ENCODE measurements at places on chromosomes 13 and 19.

DNA sequence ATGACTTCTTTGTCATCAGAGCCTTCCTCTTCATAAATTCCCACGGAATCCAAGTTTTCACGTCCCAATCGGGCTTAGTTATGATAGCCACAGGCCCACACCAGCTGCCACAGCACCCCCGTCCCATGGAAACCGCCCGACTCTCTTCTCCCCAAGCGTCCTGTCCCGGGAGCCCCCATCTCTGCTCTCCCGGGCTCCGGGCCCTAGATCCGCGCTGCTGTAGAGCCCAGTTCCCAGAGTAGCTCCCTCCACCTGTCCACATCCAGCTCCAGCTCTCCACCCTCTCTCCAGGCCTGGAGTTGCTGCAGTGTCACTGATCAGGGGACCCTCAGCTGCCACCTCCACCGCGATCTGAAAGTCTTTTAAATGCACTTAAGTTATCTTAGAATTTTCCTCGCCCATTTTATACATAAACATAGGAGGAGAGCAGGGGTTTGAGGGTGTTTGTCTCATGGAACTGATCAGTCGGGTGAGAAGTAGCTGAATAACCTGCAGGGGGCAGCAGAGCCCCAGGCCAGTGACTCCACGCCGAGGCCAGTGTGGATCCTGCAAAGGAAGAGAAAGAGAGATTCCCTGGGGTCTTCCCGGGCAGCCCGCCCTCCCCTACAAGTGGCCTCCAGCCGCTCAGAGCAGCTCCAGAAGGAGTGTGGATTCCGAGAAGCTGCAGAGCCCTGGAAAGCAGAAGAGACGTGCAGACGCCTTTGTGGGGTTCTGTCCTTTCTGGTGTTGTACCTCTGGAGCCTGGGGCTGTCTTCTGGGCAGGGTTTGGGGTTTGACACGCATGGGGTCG, 1.1 kb upstream of the ZNF763 start:
- peak; percentile 50 for DNase-seq

- DNase-seq, result no peak
Observed at GRCh38 chr13:38763446-38764381, 76.8 kb downstream of the FREM2 start.

- DNase-seq, result no peak
Observed at GRCh38 chr13:85379433-85379832, 419.8 kb downstream of the SLITRK6 start.

- peak; percentile 55 for DNase-seq
Observed at GRCh38 chr19:940591-941291, 14.9 kb downstream of the ARID3A start.

DNA sequence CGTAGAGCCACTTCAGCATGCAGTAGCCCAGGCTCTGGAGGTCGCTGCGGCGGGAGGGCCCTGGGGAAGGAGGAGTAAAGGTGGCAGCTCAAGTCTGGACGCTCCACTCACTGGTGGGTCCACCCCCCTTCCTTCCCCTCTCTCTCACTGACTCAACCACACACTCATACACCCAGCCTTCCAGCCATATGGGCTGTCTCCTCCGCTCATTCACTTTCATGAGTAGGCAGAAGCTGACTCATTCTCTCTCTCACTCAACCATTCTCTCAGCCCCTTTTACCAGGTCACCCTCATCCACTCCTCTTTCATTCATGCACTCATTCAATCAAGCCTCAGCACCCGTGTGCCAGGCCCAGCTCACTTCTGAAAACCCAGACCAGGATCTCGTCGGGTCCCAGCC, 27.5 kb upstream of the SIGLEC11 start:
- no peak for DNase-seq

GRCh38 chr13:65911546-65912193, 1318.5 kb downstream of the PCDH9 start:
- no peak for DNase-seq

DNA sequence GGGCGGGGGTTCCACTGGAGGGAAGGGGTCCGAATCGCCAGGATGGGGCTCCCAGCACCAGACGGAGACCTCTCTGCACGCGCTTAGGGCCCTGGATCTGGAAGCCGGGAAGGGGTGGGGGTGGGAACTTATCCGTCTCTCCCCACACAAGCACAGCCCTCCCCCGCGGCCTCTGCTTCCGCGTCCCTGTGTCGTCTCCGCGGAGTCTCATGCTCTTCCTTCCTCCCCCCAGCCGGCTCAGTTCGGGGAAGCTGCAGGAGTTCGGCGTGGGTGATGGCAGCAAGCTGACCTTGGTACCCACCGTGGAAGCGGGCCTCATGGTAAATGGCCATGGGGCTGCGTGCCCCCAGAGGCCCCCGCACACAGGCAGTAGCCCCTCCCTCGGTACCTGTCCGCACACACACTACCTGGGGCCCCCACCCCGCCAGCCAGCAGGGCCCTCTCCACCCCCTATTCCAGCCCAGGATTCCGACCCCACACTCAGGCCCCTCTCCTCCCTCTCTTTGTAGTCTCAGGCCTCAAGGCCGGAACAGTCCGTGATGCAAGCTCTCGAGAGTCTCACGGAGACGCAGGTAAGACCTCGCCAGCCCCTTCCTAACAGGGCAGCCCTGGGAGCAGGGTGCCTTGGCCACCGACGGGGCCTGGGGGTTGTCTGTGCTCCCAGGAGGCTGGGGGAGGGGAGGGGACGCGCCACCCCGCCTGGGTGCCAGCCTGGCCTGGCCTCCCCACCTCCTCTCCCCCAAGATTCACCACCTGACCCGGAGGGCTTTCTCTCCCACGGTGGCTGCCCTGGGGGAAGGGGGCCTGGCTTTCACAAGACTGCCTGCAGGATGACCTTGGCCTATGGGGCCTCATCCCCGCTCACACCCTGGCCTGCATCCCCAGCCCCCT, 3.2 kb downstream of the MIDN start:
- DNase-seq, result peak; percentile 52

GRCh38 chr13:110815471-110816204, 99.2 kb downstream of the ANKRD10 start:
- DNase-seq, result no peak

GRCh38 chr13:111210544-111211469, 95.7 kb downstream of the ARHGEF7 start:
- no peak for DNase-seq

DNA sequence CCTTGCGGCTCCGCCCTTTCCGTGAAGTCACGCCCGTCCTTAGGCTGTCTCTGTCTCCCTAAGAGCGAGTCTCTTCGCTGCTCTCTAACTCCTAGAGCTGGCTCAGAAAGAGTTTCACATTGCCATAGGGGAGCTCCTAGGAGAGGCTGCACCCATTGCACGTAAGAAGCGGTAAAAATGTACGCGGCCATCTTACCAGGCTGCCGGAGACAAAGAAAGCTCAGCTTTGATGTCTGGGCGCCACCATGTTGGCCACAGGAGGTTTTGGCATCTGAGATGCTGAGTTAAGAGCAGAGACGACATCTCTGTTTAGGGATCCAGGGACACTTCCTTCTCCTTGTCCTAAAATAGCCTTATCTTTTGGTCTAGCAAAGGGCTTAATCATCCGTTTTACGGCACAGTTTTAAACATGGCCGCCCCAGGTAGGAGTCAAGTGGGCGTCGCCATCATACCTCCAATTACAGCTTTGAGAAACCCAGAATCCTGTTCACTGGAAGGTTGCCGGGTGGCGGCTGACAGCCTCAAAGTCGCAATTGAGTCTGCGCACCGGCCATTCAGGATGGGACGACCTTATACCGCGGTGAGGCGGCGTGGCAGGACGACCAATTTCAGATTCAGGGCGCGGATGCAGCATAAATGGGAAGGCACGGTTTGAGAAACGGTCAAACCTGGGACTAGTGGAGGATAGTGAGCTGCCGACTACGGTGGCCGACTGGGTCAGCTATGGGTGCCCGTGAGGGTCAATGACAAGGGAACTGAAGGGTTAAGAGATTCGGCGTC, at the start of gene ZNF793:
Gene ZNF793, plus strand, starts transcription at position 553 of the 780 bp plus-strand sequence. CDS start 16,501 bp downstream, outside the sequence.
- peak; percentile 69 for DNase-seq

DNA sequence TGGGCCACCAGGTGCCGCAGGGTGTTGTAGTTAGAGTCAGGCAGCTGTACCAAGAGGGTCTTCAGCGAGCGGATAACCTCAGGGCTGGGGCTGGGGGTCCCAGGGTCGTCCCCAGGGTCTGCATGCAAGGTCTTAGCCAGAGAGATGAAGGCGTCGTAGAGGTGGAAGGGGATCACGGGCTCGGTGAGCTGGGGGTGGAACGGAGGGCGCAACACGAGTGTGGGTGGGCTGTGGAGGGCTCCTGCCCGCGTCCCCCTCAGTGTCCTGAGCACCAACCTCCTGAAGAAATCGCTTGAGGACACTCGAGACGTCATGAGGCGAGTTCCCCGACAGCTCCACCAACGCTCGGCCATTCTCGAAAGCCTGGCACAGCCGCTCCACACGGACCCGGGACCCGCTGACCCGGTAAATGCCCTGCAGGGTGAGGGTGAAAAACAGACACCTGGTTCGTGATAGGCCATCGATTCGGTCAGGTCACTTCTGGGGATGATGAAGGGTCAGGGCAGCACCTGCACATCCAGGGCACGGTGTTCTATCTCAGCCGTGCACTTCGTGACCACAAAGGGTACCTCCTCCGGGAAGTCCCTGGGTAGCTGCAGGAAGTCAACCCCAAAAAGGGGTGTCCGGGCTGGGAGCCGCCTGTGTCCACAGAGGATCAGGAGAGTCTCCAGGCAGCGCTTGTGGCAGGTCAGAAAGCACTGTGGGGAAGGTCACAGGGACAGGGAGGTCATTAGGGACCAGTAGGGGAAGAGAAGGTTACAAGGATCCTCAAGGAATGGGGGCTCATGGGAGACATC, 6.7 kb upstream of the LPAR2 start:
- no peak for DNase-seq

- DNase-seq, result no peak
Observed at GRCh38 chr13:100657881-100658315, 16.7 kb downstream of the TMTC4 start.

DNA sequence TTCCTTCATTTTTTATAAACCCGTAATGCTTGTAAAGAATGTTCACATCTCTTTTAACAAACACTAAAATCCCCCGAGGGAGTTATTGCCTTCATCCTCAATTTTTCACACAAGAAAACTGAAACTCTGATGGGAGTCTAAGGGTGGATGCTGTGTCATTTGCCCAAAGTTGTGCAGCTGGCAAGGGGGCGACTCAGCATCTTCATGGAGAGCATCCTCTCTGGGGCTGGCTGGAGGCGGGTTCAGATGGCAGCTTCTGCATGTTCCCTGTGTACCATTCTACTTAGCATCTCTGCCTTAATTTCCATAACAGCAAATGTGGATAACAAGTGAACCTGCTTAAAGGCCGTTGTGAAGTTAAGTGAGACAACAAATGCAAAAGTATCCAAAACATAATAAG, 256.4 kb downstream of the IRS2 start:
- DNase-seq, result no peak

DNA sequence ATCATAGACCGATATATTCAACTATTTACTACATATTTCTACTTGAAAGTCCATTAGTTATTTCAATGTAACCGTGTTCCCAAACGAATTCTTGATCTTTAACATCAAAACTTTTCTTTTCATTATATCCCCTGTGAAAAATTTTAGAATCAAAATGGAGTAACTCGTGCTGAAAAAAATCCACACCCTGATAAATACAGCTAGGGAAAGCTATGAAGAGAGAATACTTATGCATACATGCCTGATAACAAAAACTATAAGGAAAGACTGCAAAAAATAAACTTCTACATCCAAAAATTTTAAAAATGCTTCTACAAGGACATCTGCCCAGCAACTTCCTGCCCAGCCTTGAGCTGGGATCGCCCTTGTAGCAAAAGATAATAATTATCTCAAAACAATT, 2458.3 kb upstream of the PCDH20 start:
- DNase-seq, result no peak

GRCh38 chr19:8504919-8505318, 2.5 kb upstream of the PRAM1 start:
- no peak for DNase-seq

DNA sequence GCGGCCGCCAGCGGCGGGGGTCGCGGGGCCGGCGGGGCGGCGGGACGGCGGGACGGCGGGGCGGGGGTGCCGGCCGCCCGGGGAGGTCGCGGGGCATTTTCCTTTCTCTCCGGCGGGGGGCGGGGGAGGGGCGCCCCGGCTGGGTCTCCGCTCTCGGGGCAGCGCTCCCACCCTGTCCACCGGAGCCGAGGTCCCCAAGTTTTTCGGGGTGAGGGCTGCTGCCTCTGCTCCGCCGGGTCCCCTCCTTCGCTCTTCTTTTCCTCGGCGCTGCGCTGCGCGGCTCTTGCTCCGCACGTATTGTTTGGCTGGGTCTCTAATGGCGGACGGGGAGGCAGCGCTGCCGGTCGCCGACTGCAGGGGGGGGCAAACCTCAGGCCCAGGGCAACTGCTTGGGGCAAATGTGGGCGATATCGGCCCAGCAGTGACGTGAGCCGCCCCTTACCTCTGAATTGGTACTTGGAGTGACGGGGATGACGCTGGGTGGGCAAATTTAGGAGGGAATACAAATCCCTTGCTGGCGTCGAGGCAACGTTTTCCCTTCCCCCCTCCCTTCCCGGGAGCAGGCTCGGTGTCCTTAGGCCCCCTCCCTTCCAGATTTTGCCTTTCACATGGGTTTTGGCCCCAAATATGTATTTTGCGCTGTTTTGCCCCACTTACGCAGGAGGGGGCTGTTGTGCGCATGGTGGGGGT, 759 bp downstream of the ZMYM2 start:
- DNase-seq, result peak; percentile 55

DNA sequence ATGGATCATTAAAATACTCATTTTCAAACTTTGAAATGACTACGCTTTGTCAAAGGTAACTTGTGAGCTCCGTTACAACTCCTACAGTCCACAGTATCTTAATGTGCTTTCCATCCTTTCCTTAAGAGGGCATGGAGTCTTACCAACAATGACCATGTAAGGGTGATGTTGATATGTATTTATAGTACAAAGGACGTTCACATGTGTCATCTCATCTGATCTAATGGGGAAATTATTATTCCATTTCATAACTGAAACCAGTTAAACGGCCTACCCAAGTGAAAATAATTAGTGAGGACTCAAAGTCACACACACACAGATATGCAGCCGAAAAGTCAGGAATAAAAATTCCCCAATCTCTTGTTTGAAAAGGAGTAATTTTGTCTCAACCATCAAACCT, 9.6 kb downstream of the USP12 start:
- DNase-seq, result no peak

DNA sequence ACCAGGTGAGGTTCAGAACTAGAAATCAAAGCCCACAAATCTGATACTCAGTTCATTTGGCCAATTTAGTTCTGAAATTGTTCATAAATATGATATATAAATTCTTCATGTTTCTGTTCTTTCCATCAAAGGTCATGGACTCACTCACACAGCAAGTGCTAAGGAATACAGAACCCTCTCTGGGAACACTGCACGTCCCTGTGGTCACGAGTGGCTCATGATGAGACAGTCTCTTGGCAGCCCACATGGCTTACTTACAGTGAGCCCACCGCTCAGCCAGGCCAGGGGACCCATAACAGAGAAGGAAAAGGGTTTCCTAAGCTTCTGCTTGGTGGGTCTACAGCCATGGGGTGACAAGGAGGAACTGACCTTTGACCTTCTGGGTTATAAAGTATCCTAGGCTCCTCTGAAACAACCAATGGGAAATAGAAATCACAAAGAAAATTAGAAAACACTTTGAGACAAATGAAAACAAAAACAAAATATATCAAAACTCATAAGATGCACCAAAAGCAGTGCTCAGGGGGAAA, 67.4 kb downstream of the CDADC1 start:
- DNase-seq, result no peak
